SW 1271 (cell line): ENCODE measurements at places on chromosomes 2 and 18.

GRCh38 chr2:146363731-146364130, 1481.1 kb upstream of the ACVR2A start:
- no peak for DNase-seq

DNA sequence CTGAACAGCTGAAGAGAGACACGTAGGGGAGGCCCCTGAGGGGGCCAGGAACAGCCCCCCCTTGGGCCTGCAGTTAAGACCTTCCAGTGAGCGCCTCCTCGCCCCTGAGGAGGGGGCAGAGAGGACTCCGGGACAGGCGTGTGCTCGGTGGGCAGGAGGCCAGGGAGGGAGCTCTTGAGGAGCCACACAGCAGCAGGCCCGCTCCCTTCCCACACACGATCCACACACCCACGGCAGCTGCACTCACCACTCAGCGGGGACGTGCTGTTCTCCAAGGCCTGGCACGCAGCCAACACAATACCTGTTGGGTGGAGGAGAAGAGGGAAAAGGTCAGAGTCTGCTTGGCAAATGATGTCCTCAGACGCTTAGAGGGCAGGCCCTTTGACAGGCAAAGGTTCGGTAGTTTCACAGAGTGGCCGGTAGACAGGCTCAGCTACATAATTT, 39.0 kb downstream of the TGFA start:
- DNase-seq = no peak

- no peak for DNase-seq
Measured at GRCh38 chr2:235737396-235737795, 243.6 kb downstream of the AGAP1 start.

GRCh38 chr18:25736516-25736915, 353.9 kb downstream of the SS18 start:
- no peak for DNase-seq

- no peak for DNase-seq
Measured at GRCh38 chr2:231099918-231100317, 24.9 kb downstream of the HTR2B start.

- DNase-seq = no peak
Measured at GRCh38 chr2:23327887-23328286, 57.1 kb upstream of the KLHL29 start.
